Neural progenitor cell (in vitro differentiated cells): ENCODE measurements at places on chromosomes 16 and 17. TPM values are rescaled to one million over a fixed set of nuclear protein-coding genes. Genes with fewer than 3 reads are reported as not detected.

MEOX1 gene
- total RNA-seq: 0.59 TPM in 1 of 2 replicates, not detected in the other

IGF2BP1 gene
- total RNA-seq: 129 and 137 TPM in 2 replicates

MT1A gene
- not detected in 2 replicates for total RNA-seq

DNA sequence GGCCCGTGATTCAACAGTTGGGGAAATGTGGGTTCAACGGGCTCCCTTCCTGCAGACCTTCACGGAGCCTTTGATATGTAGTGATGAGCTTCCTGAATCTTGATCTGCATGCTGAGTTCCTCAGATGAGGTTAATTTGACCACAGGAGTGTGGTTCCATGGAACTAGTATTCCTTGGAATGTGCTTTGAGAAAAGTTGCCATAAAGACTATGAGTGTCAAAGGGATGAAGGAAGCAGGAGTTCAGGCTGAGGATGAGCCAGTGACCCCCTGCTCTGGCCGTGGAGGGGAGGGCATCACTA is 229.2 kb downstream of the MSI2 start:
- DNase-seq: no peak

GRCh38 chr17:65022751-65023700 is 33.5 kb downstream of the GNA13 start:
- DNase-seq: no peak

GRCh38 chr17:14630621-14631020 is 329.7 kb downstream of the HS3ST3B1 start:
- DNase-seq: no peak

- no peak for DNase-seq
Measured at GRCh38 chr16:81888520-81889394, 109.7 kb downstream of the PLCG2 start.

DNA sequence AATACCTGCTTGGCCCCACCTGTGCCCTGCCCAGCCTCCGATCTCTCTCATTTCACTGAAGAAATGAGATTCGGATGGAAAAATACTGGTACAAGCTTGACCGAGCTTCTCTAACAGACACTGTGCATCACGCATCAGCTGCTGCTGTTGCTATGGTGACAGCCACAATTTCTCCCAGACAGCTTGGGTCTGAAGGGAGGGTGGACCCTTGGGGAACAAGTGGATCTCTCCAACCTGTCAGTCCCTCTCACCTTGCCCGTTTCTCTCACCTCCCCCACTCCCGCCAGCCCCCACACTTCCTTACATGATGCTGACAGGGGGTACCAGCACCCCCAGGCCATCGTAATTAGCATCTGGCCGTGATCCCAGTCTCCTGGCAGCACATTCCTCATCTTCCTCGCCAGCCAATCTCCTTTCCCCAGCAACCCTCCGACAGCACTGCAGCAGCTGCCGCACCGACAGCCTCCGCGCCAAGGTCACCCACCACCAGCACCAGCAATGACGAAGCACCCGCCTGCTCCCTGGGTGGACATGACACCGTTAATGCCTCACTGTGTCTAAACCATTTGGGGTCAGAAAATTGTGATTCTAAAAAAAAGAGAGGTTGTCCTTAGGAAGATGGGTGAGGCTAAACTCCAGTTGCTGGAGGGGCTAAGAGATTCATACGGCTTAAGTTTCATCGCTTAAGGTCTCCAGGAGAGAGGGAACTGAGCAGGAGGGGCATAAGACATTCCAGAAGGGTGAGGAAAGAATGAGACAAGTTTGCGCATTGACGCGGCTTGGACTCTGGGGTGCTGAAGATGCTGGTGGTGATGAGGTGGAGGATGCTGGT is 58.6 kb upstream of the TNRC6A start:
- peak; percentile 67 for DNase-seq
